Mesenteric fat pad (tissue), 1 donor: ENCODE measurements at places on chromosomes 12 and 14. TPM values are rescaled to one million over a fixed set of nuclear protein-coding genes. Genes with fewer than 3 reads are reported as not detected.

DNA sequence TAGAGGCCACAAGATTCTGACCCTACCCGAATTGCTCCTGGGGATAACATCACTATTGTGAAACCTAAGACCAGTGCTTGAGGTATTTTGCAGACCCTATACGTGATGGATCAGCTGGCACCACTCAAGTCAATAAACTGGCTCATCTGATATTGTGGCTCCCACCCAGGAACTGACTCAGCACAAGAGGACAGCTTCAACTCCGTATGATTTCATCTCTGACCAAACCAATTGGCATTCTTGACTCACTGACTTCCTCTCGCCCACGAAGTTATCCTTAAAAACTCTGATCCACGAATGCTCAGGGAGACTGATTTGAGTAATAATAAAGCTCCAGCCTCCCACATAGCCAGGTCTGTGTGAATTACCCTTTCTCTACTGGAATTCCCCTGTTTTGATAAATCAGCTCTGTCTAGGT is 1036.1 kb upstream of the TMEM132C start:
- DNase-seq, result no peak

CCNB1IP1 gene
- total RNA-seq, result 22.1 TPM

GRCh38 chr14:76163668-76164363 is 12.1 kb downstream of the GPATCH2L start:
- no peak for DNase-seq

- no peak for DNase-seq
Measured at GRCh38 chr14:33406766-33407165, 468.1 kb downstream of the NPAS3 start.

- no peak for DNase-seq
Measured at GRCh38 chr14:54834727-54835126, 67.9 kb downstream of the GCH1 start.

DNA sequence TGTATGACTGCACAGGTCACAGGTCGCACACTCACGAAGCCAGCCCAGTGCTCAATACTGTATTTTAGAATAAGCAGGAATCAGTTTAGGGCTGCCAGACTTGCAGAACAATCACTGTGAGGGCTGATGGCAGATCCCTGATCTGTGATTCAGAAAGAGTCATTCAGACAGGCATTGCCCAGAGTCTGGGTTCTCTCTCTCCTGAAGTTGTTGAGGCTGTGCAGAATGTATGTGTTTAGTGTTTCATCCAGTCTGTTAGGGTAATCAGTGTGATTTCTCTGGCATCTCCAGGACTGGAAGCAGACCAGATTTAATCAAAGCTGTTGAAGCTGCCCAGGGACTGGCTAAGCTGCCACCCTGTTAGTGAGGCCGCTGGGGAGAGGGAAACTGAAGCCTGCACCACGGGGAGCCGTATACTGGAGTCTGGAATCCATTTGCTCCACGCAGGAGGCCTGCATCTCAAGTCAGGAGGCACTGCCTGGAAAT is 69.3 kb downstream of the ETV6 start:
- no peak for DNase-seq

DNA sequence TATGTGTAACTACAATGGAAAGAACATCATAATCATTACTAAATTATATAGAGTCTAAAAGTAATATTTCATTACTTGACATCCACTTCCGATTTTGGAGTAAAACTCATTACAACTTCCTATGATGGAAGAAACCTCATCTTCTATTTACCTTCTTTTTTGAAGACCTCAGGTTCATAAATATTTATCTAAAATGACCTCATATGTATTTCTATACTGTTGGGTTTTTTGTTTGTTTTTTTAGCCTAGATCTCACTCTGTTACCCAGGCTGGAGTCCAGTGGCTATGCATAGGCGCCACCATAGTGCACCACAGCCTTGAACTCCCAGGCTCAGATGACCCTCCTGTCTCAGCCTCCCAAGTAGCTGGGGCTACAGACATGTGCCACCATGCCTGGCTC is 39.9 kb upstream of the BMAL2 start:
- DNase-seq, result no peak

DNA sequence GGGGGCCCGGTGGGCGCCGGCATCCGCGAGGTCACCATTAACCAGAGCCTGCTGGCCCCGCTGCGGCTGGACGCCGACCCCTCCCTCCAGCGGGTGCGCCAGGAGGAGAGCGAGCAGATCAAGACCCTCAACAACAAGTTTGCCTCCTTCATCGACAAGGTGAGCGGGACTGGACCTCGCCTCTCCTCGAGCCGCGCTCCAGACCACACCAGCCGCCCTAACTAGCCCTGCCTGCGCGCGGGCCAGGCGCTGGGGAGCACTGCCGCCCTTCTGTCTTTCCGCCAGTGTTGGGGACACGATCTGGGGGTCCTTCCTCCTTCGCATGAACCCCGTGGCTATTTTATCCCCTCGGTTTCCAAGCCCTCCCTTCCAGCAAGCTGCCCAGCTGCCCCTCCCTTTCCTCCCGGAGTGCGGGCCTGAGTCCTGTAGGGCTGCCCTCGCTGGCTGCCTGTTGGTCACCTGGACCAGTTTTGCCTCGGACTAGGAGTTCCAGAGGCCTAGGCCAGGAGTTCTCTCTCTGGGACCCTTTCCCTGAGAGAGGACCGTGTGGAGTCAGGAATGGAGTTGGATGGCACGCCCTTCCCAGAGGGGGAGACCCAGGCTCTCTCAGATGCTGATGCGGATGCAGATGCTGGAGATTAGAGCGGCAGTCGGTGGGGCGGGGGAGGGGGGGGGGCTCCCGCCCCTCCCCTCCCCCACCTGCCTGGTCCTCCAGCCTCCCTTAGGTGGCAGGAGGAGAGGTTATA is 592 bp downstream of the KRT7 start:
- DNase-seq, result no peak

GRCh38 chr14:37585971-37586796 is 8.9 kb downstream of the FOXA1 start:
- no peak for DNase-seq
